B cell (primary cell): ENCODE measurements at places on chromosomes 16 and 17. TPM values are rescaled to one million over a fixed set of nuclear protein-coding genes. Genes with fewer than 3 reads are reported as not detected.

DNA sequence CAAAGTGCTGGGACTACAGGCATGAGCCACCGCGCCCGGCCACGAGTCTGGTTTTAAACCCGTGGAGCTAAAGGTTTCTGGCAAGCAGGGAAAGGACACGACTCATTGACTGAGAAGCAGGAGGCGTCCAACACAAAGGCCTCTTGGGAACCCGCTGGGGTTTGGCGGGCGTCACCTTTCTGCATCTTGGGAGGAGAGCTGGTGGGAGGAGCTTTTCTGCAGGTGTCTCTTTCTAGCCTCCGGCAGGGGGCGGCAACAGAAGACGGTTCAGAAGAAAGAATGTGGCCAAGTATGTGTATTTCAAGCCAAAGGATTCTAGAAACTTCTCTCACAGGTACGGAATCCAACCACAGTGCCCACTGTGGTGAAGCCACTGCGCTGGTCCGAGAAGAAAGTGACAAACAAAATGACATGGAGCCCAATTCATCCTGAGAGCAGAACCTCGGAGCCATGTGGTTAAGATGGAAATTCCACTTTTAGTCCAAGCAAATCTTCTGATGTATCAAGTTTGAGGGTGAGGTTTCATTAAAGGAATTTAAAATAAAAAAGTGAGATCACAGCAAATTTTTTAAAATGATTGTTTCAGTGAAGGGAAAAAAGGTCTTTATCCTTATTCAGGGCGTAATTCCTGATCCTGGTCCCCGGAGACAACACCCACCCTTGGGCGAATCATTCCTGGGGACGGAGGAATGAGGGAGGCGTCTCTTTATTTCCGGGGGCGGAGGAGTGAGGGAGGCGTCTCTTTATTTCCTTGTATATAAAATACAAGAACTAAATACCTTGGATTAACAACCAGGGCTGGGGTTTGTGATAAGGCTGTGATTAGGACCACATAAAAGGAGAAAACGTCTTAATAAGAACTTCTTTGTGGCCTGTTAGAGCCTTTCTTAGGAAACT is 97.6 kb downstream of the MRM3 start:
- H3K4me3 ChIP-seq: no peak overlapping the region
- H3K4me1 ChIP-seq: no peaks in the 10 kb centered on the region
- no peak overlapping the region for H3K27ac ChIP-seq
- H3K27me3 ChIP-seq: no peaks in the 10 kb centered on the region

DNA sequence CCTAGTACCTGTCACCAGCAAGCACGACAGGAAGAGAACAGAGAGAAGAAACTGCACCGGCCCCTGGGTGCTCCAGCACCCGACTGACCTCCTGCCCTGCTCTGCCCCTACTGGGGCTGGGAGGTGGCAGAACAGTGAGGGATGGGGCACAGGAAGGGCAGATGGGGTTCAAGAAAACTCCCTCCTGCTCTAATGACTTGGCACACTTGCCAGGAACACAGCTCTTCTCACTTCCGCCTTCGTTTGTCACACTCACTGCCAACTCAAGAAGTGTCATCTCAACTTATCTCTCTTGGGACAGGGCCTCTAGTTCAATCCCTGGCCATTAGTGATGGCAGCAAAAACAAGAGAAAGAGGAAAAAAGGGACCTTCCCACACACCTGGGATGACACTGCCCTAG is 42.7 kb upstream of the ICAM2 start:
- H3K4me3 ChIP-seq: no peak overlapping the region
- H3K36me3 ChIP-seq: no peaks in the 10 kb centered on the region
- H3K27ac ChIP-seq: no peak overlapping the region
- no peaks in the 10 kb centered on the region for H3K27me3 ChIP-seq
- DNase-seq: peak; percentile 52

DNA sequence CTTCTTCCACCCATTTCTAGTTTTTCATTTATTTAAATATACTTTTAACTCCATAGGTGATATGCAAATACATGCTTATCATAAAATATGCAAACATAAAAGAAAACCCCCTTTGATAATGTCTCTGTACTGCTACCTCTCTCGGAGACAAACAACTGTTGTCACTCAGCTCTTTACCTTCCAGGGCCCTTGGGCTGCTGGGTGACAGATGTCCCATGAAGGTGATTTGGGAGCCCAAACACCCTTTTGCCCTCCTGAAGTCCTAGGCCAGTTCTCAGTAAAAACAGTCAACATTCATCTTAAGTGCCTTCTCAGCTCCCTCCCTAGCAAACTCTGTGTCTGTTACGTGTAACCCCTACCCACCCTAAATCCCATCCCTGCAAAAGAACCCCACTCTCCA is 37.5 kb downstream of the CHD9 start:
- peak overlapping the region; percentile 61 for H3K27ac ChIP-seq
- H3K27me3 ChIP-seq: no peaks in the 10 kb centered on the region
- DNase-seq: no peak
- H3K4me3 ChIP-seq: no peak overlapping the region
- H3K4me1 ChIP-seq: peaks cover 58% of the 10 kb centered on the region
- H3K36me3 ChIP-seq: no peaks in the 10 kb centered on the region

DNA sequence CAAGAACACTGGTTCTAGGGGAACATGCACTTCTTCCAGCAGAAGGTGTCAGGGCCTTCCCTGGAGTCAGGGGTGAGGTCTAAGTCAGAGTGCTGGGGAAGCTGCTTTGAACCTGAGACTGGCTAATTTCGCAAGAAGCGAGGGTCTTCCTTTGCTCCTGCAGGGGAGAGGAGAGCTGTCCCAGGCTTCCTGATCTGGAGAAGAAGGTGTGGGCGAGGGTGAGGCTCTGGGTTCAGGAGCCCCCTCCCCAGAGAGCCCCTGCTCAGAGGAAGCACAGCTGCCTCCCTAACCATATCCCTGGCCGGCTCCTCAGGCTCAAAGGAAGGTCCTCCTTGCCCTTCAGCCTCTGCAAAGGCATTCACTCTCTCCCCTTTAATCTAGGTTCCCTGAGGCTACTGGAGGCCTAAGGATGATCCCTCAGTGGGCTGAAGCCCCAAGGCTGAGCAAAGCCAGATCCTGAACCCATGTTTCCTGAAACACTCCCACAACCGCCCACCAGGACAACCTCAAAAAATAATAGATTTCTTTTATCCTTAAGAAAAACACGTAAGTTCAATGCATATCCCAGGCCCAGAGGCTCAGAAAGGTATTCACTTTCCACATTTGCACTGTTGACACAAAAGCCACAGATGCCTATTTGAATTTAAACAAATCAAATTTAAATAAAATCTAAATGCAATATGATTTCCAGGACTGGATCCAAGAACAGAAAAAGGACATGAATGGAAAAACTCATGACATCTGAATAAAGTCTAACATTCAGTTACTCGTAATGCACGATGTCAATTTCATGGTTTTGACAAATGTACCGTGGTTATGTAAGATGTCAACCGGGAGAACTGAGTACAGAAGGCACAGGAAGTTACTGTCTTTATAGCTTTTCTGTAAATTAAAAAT is 71.5 kb upstream of the RCVRN start:
- H3K4me3 ChIP-seq: no peak overlapping the region
- H3K27me3 ChIP-seq: no peaks in the 10 kb centered on the region
- H3K36me3 ChIP-seq: no peaks in the 10 kb centered on the region
- no peak for DNase-seq
- no peak overlapping the region for H3K27ac ChIP-seq

DNA sequence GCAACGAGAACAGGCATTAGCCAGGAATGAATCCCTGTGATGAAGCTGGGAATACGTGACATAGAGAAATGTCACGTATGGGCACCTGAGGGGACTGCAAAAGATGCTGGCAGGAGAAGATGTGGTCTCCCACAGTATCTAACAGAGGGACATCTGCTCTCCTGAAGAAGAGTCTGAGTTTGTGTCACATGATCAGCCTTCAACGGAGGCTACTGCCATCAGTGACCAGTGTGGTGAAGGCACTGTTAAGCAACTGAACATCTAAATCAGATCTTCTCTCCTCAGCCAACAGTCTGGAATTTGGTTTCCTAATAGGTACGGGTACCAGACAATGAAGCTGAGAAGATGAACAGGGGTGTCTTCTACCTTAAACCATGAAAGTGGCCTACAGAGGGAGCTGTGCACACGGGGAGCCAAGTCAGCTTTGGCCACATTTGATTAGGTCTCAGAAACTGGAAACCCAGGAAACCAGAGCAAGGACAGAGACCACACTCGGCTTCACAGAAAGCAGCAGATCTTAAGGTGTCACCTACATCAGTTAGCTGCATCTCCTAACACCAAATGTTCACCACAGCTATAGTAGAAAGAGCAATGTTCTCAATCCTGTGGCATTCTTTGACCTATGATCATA is 41.8 kb downstream of the BRD7 start:
- peaks cover 31% of the 10 kb centered on the region for H3K4me1 ChIP-seq
- no peak overlapping the region for H3K4me3 ChIP-seq
- DNase-seq: peak; percentile 50
- H3K36me3 ChIP-seq: peaks cover 50% of the 10 kb centered on the region
- peak overlapping the region; percentile 63 for H3K27ac ChIP-seq
- H3K27me3 ChIP-seq: no peaks in the 10 kb centered on the region

GRCh38 chr17:41647940-41648410 is 23.6 kb upstream of the KRT17 start:
- DNase-seq: peak; percentile 89
- H3K36me3 ChIP-seq: no peaks in the 10 kb centered on the region
- peaks cover 18% of the 10 kb centered on the region for H3K4me1 ChIP-seq
- H3K27me3 ChIP-seq: no peaks in the 10 kb centered on the region

- H3K4me3 ChIP-seq: no peak overlapping the region
- no peaks in the 10 kb centered on the region for H3K36me3 ChIP-seq
Observed at GRCh38 chr17:81371910-81372760, 23.1 kb upstream of the BAHCC1 start.

DNA sequence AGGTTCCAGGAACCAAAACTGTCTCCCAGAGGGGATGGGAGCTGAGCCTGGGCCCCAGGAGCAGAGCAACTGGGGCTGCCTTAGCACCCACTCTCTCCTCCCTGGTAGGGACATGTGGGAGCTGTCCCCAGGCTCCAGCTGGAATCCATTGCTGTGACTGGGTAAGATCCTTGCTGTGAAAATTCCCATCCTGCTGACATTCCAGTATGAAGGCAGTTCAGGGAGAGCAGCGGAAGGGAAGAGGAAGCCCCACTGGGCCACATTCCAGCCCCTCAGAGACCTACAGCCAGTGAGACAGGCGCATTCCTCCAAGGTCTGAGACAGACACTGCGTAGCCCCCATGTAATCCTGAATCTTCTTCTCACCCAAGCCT is 24.2 kb downstream of the MYO18A start:
- H3K27me3 ChIP-seq: no peaks in the 10 kb centered on the region
- H3K4me1 ChIP-seq: peaks cover 3% of the 10 kb centered on the region
- H3K27ac ChIP-seq: no peak overlapping the region
- H3K4me3 ChIP-seq: no peak overlapping the region
- no peaks in the 10 kb centered on the region for H3K36me3 ChIP-seq

GRCh38 chr17:8557176-8557806 is 73.2 kb downstream of the MYH10 start:
- H3K4me3 ChIP-seq: no peak overlapping the region
- H3K27me3 ChIP-seq: no peaks in the 10 kb centered on the region
- H3K36me3 ChIP-seq: no peaks in the 10 kb centered on the region
- no peaks in the 10 kb centered on the region for H3K4me1 ChIP-seq
- no peak for DNase-seq
- H3K27ac ChIP-seq: no peak overlapping the region

GRCh38 chr17:62067165-62068145 is 2.4 kb upstream of the MED13 start:
- no peak overlapping the region for H3K4me3 ChIP-seq
- H3K36me3 ChIP-seq: no peaks in the 10 kb centered on the region
- H3K4me1 ChIP-seq: peaks cover 23% of the 10 kb centered on the region
- no peak overlapping the region for H3K27ac ChIP-seq
- no peaks in the 10 kb centered on the region for H3K27me3 ChIP-seq

DNA sequence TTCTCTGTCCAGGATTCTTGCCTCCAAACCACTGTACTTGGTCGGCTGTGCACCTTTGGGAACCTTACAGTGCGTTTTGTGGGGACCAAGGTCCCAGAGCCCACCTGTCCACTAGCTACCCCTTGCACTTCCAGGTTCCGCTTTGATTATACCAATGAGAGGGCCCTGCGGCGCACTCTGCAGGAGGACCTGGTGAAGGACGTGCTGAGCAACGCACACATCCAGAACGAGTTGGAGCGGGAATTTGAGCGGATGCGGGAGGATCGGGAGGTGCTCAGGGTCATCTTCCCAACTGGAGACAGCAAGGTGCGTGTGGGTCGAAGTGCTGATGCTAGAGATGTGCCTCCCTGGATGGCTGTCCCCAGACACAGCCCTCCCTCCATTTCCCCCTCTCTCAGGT is 18.8 kb downstream of the POLR2A start:
- no peaks in the 10 kb centered on the region for H3K4me1 ChIP-seq
- DNase-seq: peak; percentile 34
- H3K27me3 ChIP-seq: no peaks in the 10 kb centered on the region
- H3K27ac ChIP-seq: no peak overlapping the region

DNA sequence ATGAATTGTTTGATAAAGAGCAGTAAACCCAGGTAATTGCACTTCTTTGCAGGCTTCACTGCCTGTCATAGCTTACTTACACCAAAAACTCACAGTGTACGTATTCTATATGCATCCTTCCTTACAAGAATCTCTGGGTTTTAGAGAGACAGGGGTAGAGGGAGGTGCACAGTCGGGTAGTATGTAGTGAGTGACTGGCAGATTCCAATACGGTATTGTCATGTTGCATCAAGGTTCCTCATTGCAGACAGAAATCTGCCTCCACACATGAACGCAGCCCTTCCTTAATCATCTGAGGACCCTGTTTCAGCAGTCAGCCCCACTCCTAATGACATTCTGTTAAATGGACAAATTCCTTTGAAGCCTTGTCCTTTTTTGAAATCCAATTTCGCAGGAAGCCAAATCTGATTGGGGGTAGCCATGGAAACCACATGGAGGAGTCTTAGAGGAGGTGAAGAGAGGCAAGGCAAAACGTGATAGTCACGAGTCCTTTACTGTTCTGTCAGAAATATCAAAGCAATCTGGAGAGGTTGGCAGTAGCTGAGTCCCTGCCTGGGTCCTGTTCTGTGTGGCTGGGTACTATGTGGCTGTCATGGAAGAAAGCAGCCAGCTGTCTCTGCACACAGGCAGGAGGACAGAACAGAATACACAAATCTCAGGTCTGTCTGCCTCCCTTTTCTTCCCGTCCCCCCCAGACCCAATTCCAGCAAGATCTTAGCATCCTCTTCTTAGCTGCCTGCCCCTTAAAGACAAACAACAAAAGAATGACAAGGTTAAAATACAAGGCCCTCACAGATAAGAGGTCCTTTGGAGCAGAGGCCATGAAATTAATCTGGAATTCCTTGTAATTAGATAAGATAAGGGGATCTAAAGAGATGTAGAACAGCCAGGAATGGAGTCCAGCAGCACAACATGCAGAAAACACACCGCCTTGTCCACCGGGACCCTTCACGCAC is 3.1 kb upstream of the SKAP1 start:
- H3K4me3 ChIP-seq: no peak overlapping the region
- no peaks in the 10 kb centered on the region for H3K36me3 ChIP-seq
- no peak overlapping the region for H3K27ac ChIP-seq
- no peak for DNase-seq

- no peak overlapping the region for H3K27ac ChIP-seq
- peaks cover 20% of the 10 kb centered on the region for H3K4me1 ChIP-seq
- H3K4me3 ChIP-seq: no peak overlapping the region
- no peak for DNase-seq
- H3K36me3 ChIP-seq: no peaks in the 10 kb centered on the region
Observed at GRCh38 chr16:87721622-87722585, 43.9 kb downstream of the KLHDC4 start.

The ADAM11 gene
- 0.34 and 0.39 TPM in 2 replicates for total RNA-seq

The CMTM2 gene
- total RNA-seq: not detected in 2 replicates

The ZNF597 gene
- total RNA-seq: 4.6 and 5.0 TPM in 2 replicates

The TSPOAP1 gene
- 25.2 and 30.7 TPM in 2 replicates for total RNA-seq

The KRTAP17-1 gene
- total RNA-seq: not detected in 2 replicates

The ACSM2A gene
- total RNA-seq: not detected in 2 replicates

The GP1BA gene
- total RNA-seq: not detected in 2 replicates

The SMCR8 gene
- 47.3 and 48.0 TPM in 2 replicates for total RNA-seq

The DNAI2 gene
- not detected in 2 replicates for total RNA-seq

The KRT9 gene
- not detected in 2 replicates for total RNA-seq

The LITAFD gene
- total RNA-seq: not detected in 2 replicates

The SRR gene
- 5.1 and 10.1 TPM in 2 replicates for total RNA-seq

The GPR142 gene
- total RNA-seq: not detected in 2 replicates

The HNF1B gene
- total RNA-seq: 1.5 and 1.6 TPM in 2 replicates
